ENCODE measurements at places on chromosomes 6 and 20.
A peak's percentile ranks its signal among the peaks of the same experiment; 100 is the strongest.

DNA sequence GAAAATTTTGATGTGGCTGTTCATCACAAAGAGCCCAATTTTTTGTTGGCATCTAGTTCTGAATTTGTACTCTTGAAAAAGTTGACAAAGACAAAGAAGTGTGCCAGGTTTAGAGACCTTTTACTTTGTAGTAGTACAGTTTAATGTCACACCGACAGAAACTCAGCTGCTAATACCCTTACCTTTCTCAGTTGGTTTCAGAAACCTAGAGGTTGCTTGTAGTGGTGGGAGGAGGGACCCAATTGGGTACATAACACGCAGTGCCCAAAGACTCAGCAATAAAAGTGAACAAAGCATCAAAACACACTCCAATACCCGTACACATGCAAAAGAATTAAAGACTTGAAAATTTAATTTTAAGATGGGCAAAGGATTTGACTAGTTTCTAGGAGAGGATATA is 203.7 kb downstream of the CDKAL1 start:
- no peak for DNase-seq

DNA sequence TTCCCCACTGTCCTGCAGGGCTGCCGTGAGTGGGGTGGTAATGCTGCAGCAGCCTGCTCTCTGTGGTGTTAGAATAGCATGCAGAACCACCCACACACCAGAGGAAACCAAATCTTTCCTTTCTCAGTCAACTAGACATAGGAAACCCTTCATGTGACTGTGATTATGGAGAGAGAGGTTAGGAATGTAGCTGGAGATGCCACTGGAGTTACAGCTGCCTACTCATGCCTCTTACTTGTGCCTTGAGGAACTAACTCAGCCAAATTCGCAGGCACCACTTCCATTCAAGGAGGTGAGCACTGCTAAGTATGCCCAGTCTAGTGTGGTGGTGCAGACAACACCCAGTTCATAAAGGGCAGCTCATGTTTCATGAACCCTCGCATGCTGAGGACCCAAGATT is 27.4 kb downstream of the MUC22 start:
- DNase-seq, result no peak

- DNase-seq, result no peak
Measured at GRCh38 chr6:140090871-140091270, 716.4 kb upstream of the CITED2 start.

- DNase-seq, result peak; percentile 72
Measured at GRCh38 chr20:43507150-43508080, at the start of gene L3MBTL1. Gene L3MBTL1, plus strand, starts transcription at chr20:43507697. Its CDS starts 5,807 bp downstream, at chr20:43513504.

- DNase-seq, result no peak
Measured at GRCh38 chr20:3521852-3522740, 51.3 kb downstream of the ATRN start.

DNA sequence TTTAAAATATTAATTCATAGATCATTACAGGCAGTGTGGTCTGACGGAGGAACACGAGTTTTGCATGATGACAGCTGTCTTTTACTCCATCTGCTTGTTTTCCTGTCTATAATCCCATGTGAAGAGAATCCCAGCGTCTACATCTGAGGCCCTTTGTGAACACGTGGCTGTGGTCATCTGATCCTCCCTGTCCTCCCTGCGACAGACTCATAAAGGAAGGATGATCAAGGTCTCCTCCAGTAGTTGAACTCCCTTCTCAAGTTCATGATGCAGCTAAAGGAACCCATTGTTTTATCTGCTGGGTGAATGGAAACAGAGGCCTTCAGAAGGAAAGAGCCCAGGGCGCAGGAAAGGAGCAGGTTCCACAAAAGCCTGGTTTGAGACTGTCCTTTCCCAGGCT is 435.8 kb upstream of the JARID2 start:
- DNase-seq, result no peak

GRCh38 chr6:52407467-52407866 is 12.7 kb upstream of the EFHC1 start:
- DNase-seq, result no peak

GRCh38 chr6:77468939-77469338 is 5.6 kb upstream of the HTR1B start:
- no peak for DNase-seq

- no peak for DNase-seq
Measured at GRCh38 chr6:107943626-107944439, 14.2 kb downstream of the SEC63 start.

- no peak for DNase-seq
Measured at GRCh38 chr6:43901733-43902230, 131.8 kb downstream of the VEGFA start.

DNA sequence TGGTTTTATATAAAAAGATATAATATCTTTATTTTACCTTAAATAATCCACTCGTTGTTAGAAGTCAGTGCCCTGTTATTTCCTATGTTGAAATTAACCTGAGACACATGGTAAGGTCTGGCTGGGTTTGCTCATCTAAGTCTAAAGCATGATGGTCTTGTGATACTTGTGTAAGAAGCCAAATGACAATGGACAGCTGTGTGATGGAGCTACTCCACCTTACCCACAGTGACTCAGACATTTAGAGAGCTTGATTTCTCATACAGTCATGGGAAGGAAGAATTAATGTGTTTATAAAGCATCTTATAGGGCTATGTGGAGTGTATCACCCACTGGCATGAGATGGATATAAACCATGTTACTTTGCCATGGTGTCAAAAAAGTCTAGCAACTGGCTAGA is 11.7 kb downstream of the CTCFL start:
- DNase-seq, result no peak

DNA sequence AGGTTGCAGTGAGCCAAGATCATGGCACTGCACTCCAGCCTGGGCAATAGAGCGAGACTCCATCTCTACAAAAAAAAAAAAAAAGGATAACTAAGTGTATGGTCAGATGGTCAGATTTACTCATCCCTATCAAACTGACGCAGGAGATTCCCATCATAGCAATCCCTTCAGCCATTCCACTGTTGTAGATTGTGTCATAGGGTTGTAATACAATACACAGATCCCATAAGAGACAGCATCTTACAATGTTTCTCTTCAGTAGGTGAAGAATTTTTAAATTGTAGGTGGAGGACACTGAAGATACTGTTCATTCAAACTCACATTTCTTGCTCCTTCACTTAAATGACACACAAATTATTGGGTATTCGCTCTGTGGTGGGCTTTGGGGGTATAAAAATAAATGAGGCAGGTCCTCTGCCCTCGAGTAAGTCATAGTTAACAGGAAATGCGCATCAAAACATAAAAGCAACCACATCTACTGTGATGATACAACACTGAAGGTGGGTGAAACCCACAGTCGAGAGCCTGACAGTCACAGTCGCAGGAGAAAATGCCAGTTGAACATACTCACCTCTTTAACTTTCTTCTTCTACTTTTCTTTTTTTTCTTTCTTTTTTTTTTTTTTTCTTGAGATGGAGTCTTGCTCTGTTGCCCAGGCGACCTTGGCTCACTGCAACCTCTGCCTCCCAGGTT is 205.5 kb downstream of the ZNF217 start:
- no peak for DNase-seq

GRCh38 chr6:37005827-37006567 is 542 bp downstream of the FGD2 start:
- DNase-seq, result no peak

DNA sequence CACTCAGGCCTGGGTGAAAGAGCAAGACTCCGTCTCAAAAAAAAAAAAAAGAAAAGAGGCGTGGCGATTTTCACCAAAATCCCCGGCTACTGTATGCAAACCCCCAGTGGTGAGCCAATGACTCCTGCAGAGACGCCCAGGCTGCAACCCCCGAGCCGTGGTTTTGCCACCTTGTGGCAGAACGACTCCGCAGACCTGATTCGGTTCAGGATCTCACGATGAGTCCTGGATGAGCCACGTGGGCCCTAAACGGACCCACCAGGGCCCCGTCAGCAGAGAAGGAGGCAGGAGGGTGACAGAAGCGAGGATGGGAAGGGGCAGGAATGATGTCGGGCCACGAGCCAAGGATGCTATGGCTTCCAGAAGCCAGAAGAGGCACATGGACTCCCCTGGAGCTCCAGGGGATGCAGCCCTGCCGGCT is 42.5 kb downstream of the SLC2A4RG start:
- DNase-seq, result no peak

DNA sequence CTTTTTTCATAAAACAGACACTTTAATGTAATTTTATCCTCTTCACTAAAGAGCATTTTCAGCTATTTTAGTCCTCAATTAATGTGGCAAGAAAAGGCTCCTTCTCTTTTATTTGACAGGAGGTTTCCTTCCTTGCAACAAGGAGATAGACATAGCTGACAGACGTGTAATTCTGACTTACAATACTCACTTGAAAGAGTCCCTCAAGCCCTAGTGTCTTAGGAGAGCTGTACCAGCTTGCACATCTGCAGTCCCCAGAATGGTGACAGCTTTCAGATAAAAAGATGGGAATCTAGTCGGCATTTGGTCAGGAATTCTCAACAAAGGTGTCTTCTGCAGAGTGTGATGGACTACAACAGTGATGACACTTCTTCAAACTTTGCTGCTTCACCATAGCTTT is 603.7 kb upstream of the PTCHD4 start:
- DNase-seq, result no peak

- DNase-seq, result no peak
Measured at GRCh38 chr6:165978476-165978875, 189.2 kb downstream of the TBXT start.

- DNase-seq, result peak; percentile 84
Measured at GRCh38 chr6:44002067-44002592, 125.1 kb downstream of the MRPL14 start.

GRCh38 chr20:2421247-2421646 is 40.5 kb downstream of the TGM6 start:
- no peak for DNase-seq

DNA sequence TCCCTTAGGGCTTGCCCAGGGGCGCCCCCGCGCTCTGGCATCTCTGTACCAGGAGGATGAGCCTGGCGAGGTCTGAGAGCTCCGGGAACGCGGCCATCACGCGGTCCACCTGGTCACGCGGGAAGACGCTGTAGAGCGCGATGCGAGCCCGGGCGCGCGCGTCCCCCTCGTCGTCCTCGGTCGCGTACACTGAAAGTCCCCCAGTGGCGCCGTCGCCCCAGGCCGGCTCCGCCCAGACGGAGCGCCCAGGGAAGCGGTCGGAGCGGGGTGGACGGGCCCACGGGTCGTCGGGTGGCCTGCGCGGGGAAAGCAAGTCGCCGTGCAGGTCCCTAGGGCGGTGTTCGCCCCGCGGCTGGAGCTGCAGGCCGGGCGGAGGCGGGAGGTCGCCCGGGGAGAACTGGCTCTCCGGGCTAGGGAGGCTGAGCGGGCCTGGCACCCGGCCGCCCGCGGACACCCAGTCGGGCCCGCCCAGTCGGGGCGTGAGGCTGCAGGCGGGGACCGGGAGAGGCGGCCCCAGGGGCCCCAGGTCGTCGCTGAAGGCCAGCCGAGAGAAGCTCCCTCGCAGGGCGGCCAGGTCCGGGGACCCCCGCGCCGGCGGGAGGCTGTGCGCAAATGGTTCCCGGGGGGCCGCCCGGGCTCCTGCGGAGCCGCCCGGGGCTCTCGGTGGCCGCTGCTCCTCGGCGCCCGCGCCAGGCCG is 34.0 kb downstream of the ZC3H12D start:
- DNase-seq, result peak; percentile 54

DNA sequence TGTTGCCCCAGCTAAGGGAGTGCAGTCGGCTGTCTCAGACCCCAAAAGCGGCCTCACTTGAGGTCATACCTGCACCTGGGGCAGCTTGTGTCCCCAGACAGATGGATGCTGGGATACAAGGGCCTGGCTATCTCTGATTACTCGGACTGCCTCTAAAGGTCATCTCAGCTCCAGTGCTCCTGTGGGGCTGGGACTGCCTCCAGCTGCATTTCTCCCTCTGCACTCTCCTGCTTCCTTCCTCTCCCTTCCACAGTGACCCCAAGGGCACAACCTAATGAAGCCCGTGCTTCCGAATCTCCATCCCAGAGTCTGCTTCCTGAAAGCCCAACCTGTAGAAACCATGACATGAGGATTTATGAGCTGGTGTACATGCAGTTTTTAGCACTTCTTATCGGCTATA is 22.8 kb upstream of the OCSTAMP start:
- no peak for DNase-seq

- no peak for DNase-seq
Measured at GRCh38 chr6:95578106-95578410, 723 bp downstream of the MANEA start.

DNA sequence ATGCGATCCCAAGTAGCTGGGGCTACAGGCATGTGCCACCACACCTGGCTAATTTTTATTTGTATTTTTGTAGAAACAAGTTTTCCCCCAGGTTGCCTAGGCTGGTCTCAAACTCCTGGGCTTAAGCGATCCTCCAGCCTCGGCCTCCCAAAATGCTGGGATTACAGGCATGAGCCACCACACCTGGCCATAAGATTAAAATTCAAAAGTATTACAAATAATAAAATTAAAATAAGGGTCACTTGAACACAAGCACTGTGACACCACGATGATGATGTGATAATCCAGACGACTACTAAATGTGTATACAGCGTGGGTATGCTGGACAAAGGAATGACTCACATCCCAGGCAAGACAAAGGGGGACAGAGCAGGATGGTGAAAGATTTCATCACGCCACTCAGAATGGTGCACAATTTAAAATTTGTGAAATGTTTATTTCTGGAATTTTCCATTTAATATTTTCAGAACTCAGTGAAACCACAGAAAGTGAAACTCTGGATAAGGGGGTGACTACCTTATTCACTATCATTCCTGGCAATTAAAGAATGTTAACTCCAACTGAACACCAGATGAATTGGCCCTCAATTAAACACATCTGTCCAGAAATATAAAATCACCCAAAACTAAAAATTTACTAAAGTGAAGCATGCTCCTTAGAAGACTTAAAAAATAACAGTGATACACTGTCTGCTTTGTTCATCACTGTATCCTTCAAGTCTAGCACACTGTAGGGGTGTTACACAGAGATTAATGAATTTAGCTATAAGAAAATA is 13.1 kb downstream of the B4GALT5 start:
- DNase-seq, result no peak

GRCh38 chr20:44208770-44209169 is 1.8 kb downstream of the OSER1 start:
- DNase-seq, result no peak

DNA sequence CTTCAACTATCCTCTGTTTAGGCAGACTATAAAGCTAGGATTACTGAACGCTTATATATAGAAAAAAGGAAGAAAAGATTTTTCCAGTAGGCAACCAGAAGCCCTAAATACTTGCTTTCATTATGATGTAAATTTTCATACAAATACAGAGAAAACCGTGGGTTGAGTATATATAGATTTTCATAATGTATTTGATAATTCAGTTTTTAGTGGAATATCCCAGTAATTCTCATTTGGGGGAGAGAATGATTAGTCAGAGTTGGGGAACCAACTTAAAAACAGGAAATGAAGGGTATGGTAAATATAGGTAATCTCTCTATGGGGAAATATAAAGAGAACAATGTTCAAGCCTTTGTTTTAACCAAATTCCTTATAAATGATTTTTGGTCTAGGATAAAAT is 154.0 kb upstream of the CITED2 start:
- DNase-seq, result no peak

- DNase-seq, result no peak
Measured at GRCh38 chr6:52157301-52157941, 28.8 kb upstream of the IL17A start.

- DNase-seq, result no peak
Measured at GRCh38 chr6:43113431-43114260, 37.5 kb downstream of the PTK7 start.

GRCh38 chr6:156865019-156865629 is 87.9 kb downstream of the ARID1B start:
- no peak for DNase-seq

- DNase-seq, result no peak
Measured at GRCh38 chr6:106702451-106703110, 73.2 kb downstream of the QRSL1 start.

- no peak for DNase-seq
Measured at GRCh38 chr6:144334150-144334708, 49.1 kb downstream of the UTRN start.

Measured in WTC11 (cell line).